Activated CD4-positive, alpha-beta T cell treated with anti-CD3 and anti-CD28 coated beads for 1 hour (primary cell): ENCODE measurements at places on chromosomes 5 and 9.

DNA sequence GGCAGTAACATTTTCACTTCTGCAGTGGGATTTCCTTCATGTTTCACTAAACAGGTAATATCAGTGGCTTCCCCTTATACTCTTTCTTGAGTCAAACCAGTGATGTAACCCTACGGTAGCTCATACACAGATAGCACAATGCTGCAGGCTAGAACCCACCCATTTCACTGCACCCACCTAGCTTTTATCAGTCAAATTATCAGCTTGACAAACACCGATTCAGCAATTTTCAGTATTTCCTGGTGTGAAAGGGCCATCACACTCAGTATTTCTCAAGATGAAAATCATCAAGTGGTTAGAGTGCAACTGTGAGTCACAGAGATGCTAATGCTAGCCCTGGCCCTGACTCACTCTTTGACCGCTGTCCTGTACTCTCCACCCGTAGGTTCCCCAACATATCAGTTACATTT is 242.3 kb upstream of the PTGER4 start:
- DNase-seq: no peak

GRCh38 chr9:6761306-6761705 is 3.5 kb downstream of the KDM4C start:
- no peak for DNase-seq

DNA sequence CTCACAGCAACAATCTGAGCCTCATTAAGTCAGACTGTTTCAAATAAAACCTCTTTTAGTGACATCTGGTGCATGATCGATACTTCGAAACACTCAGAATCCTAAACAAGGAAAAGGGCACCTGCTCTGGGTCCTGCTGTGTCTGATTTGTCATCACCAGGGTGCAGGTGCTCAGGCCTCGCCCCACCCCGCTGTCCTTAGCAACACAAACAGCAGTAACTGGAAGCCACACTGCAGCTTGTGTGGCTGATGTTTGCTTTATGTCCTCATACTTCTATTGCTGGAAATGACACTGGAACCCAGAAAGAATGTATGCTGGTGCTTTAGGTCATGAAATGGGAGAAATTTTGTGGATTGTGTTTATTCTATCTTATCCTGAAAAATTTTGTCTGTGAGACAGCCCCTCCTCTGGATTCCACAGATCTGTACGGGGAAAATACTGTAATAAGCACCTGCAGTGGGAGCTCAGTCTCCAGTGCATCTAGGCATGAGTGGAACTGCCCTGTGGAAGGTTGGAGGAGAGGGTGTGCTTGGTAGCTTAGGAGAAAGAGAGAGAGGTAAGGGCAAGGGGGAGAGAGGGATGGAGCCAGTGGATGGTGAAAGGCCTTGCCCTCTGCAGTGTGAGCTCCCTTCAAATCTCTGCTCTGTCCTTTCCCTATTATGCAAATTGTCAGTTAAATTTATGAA is 284.2 kb downstream of the SMARCA2 start:
- no peak for DNase-seq

GRCh38 chr5:173872957-173873305 is 15.2 kb upstream of the CPEB4 start:
- no peak for DNase-seq

- no peak for DNase-seq
Observed at GRCh38 chr9:92617951-92618510, 51.9 kb downstream of the IPPK start.

DNA sequence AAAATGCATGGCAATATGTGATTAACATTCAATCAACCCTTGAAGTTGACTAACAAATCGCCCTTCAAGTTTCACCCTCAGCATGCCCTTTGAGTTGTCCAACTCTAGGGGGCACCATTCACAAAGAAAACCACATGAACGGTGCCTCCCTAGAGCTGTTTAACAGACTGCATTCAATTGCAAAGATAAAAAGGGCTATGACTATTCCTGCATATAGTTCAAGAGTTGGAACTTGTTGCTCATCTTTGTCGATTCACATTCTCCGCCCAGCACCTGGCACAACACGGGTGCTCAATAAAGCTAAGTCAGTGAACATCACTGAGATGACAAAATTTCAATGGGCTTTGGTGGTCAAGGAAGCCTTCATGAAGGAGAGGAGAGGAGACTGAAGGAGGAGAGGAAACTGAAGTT is 69.6 kb upstream of the SLC30A5 start:
- DNase-seq: no peak

- DNase-seq: no peak
Observed at GRCh38 chr9:91398926-91399325, 24.7 kb downstream of the NFIL3 start.
